ENCODE measurements at places on chromosomes 16 and 17.

DNA sequence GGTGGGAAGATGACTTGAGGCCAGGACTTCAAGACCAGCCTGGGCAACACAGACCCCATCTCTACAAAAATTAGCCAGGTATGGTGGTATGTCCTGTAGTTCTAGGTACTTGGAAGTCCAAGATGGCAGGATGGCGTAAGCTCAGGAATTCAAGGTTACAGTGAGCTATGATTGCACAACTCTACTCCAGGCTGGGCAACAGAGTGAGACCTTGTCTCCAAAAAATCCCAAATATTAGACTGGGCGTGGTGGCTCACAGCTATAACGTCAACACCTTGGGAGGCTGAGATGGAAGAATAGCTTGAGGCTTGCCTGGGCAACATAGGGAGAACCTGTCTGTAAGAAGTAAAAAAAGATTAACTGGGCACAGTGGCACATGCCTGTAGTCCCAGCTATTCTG is 30.8 kb downstream of the SUZ12 start:
- DNase-seq = no peak

DNA sequence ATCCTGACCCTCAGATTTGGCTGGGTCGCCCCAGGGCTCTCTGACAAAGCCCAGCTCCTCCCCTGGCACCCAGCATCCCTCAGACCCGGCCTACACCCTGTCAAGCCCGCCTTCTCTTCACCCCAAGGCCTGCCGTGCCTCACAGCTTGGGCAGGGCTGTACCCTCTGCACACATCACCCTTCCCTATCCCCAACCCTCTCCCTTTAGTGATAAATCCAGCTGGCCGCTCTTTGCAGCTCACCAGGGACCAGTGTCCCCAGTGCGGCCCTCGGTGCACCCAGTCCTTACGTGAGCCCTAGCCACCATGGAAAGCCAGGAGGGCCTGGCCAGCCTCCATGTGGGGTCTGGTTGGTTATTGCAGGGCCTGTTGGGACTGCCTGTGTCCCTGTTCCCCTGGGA is 74.5 kb downstream of the RAI1 start:
- no peak for DNase-seq

GRCh38 chr16:17105239-17105797 is 365.4 kb downstream of the XYLT1 start:
- no peak for DNase-seq

- no peak for DNase-seq
These were observed 25.6 kb downstream of the GOSR2 start for GRCh38 chr17:46948544-46948943.

- DNase-seq = peak; percentile 83
These were observed 58.5 kb upstream of the CREBBP start for GRCh38 chr16:3938843-3939624.

- DNase-seq = peak; percentile 25
These were observed 26.8 kb downstream of the GP2 start for GRCh38 chr16:20300312-20301097.

DNA sequence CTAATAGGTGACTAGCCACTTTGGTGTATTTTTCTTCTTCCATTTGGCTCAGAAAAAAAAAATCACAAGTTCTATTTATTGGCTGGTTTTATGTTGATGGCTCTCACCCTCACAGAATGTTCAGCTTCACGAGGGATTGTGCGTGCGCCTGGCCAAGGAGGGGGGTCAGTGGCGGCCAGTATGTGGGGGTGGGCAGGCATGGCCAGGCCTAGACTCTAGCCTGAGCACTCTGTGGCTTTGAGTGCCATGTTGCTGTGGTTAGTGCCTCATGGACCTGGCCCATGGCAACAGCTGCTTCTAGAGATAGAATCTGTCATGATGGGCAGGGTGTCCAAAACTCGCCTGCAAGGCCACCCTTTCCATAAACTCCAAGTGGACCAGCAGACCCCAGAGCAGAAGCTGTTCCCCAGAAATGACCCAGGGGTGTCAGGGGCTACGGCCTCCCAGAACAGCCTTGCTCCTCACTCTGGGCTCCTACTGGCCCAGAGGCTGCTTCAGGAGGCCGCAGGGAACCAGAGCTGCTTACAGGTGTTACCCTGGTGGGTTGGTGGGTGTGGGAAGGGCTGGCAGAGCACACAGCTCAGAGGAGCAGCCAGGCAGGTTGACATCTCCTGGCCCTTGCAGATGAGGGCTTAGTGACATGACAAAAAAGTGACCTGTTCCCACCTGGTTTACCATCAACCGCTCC is 124.9 kb downstream of the SOCS1 start:
- DNase-seq = no peak

GRCh38 chr16:89572485-89573205 is 2.9 kb upstream of the CPNE7 start:
- no peak for DNase-seq

- DNase-seq = no peak
These were observed 10.1 kb upstream of the JPH3 start for GRCh38 chr16:87592018-87592712.

DNA sequence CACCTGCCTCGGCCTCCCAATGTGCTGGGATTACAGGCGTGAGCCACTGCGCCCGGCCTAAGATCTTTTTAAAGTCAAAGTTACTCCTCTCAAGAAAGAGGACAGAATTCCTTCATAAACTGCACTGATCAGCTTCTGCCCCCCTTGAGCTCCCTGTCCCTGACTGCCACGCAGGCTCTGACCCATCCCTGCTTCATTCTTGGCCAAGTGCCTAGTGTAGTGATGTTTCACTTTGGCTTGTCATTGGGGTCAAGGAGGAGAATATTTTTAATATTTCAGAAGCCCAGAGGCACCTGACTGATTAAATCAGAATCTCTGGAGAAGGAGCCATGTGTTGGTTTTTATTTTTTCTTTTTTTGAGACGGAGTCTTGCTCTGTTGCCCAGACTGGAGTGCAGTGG is 9.1 kb downstream of the MRM1 start:
- no peak for DNase-seq

DNA sequence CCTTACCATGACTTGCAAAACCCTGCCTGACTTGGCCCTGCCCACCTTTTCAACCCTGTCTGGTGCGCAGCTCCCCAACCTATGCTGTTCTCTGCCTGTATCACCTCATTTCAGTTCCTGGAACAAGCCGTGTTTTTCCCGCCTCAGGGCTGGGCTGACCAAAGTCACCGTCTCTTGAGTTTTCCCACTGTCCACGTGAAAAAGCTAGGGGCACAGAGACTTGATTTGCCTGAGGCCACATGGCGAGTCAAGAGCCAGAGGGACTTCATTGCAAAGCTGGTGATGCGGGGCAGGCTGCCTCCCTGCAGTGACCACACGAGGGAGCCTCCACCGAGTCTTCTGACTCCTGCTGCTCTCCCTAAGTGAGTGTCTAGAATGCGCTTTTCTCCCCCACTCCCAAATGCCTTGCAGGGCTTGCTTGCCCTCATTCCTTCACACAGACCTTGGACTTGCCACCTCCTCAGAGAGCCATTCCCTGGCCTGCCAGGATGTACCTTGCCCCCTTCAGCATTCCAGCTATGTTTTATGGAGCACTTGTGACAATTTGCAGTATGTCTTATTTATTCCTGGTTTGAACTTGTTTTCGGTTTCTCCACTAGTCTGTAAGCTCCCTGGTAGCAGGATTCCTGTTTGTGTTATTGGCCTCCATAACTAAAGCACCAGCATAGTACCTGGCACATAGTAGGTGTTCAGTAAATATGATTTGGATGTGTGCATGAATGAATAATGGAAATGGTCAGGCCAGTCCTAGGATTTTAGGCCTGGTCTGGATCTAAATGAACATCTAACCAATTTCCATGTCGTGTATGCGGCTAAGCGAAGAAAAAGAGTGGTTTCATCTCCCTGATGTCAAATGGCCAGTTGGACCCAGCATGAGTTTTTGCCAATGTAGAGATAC is 252.3 kb downstream of the SNX29 start:
- peak; percentile 59 for DNase-seq

GRCh38 chr16:51327001-51327400 is 175.9 kb upstream of the SALL1 start:
- peak; percentile 28 for DNase-seq

Measured in fibroblast of villous mesenchyme (primary cell).